T-helper 2 cell (primary cell): ENCODE measurements at places on chromosomes 7 and 10.

DNA sequence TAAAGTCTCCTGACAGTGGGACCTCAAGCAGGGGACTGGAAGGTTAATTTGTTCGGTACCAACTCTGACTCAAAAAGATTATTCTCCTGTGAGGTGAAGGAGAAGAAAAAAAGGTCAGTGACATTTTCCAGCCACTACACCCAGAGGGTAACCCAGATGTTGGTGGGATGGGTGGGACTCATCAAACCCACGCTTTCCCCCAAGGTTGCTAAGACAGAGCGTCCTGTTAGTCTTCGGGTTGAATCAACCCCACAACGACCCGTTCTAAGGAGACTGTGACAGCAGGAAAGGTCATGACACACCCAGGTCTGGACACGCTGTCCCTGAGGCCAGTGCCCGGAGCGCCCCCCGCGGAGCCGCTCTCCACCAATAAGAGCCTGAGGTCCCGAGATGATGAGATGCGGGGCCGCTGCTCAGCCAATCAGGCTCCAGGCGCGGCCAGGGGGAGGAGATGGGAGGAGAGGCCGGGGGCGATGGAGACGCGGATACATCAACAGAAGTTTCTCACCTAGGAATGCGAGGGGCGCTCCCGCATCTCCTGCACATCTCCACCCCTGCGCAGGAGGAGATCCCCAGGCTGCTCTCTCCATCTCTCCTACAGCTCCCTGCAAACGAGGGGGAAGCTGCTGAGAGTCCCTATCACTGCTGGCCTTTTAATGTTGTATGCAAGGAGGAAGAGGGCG is at the start of gene WNT16:
WNT16 (plus strand) TSS at position 493 of the 683 bp plus-strand sequence. CDS start 293 bp downstream, outside the sequence.
- DNase-seq, result no peak

DNA sequence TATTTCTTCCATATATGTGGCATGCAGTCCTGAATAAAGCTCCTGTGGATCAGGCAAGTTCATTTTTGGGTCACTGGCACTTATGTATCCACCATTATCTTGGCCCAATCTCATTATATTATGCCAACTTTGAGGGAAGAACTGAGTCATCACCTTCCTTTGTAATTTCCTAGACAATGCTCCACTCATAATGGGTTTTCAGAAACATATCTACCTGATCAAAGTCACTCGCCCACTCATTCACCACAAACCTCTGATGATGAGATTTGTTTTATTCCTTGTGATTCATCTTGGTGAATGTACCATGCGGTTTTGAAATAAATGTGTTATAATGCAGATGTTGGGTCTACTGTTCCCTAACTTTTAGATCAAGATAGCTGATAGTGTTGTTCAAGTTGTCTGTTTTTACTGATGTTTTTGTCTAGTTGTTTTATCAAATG is 525.8 kb downstream of the KIF20B start:
- DNase-seq, result no peak

DNA sequence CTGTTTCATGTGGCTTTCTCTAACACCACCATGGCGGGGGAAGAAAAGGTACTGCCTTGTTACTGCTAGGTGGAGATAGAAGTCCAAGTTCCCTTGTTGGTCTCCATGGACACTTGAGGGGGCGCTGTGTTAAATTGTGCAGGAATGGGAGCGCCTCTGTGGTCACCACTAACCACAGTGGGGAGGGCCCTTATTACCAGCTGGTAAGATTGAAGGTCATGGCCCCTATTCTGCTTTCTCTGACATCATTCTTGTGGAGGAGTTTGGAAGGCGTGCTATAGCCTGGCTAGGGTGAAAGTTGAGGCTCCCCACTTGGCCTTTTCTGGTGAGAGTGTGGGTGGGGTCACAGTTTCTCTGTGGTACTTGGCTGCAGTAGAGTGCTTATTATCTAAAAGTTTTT is 14.9 kb upstream of the MXI1 start:
- peak; percentile 39 for DNase-seq

DNA sequence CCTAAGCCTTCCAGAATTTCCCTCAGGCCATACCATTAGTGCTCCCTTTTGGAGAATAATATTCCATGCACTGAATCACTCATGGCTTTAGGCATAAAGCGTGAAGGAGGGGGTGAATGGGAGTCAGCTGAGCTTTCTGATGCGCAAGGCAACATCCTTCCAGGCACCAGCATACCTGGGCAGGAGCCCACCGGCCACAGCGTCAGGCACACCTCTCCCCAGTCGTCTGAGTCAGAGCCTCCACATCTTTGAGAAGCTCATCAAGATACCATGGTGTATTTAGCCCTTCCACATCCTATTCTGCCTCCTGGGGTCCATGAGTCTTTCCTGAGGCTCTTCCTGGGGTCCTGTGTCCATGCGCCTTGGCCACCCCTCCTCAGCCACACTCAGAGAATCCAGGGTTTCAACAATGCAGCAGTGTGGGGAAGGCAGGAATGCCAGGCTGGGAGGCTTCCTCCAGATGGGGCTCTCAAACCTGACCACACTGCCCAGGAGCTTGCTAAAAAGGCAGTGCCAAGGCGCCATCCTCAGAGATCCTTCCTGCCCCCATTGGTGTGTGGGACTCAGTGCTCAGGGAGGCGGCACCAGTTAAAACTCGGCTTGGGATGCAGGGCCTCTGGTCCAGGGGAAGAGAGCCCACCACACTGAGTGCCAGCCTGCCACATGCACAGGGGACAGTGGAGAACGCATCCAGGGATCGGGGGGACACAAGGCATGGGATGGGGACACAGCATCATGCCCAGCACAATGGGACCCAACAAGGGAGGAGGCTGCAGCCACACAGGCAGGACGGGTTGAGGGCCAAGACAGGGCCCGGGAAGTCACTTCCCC is 31.6 kb downstream of the RASGEF1A start:
- DNase-seq, result no peak

GRCh38 chr7:8386926-8387550 is 46.4 kb upstream of the NXPH1 start:
- peak; percentile 82 for DNase-seq

DNA sequence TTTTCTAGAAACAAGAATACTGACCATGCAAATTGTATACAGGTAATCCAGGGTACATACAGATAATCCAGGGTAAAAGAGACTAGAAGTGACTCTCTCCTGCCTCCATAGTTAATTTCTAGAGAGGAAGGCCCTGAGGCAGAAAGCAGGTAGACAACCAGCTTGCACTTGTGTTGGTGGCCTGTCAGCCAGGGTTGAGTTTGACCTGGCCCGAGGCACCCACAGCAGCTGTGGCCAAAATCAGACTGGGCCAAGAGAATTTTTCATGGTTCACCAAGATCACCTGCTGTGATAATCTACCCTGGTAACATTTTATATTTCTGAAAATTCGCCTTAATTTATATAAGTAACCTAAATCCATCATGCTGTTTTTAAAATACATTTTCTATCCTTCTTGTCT is 386.5 kb upstream of the ETV1 start:
- no peak for DNase-seq

- DNase-seq, result no peak
These were observed 40.3 kb downstream of the SGCE start for GRCh38 chr7:94615666-94616065.

DNA sequence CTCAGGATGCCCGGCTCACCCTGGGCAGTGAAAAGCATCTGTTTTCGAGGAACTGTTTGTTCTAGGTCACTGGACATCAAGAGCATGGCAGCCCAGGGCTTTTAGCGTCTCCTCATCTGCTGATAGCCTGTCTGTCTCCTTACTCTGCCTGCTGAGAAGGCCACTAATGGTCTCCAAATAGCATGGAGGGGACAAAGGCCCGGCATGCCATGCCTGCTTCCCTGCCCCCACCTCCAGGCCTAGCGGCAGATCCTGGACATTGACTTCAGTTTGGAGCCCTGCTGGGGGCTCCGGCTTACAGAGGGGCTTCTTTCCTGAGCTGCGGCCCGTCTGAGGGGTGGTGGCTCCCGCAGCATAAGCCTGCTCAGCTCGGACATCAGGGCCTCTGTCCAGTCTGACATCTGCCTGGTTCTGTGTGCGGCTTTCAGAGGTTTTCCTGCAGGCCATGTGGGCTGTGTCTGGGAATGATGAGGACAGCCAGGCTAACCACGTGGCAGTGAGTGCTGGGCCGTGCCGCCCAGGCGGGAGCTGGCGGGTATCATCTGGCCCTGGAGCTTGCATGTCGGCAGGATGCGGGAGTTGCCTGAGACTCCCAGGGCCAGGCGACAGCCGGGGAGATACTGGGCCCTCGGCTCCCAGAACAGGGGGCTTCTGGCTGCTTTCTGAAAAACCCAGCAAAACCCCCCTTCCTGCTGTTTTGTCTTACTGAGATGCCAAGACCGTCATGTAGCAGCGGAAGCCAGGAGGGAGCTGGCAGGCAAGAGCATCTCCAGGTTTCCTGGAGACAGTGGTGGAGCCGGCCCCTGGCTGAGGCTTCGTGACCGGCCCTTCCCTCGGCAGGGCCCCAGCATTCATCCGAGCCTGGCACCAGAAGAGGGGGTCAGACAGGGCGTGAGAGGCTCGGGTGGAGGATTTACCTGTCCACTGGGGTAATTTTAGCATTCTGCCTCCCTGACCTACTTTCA is 9.2 kb downstream of the PFKFB3 start:
- DNase-seq, result no peak

- no peak for DNase-seq
These were observed 64.6 kb downstream of the MKI67 start for GRCh38 chr10:128061306-128062300.

- no peak for DNase-seq
These were observed 19.9 kb downstream of the BTBD16 start for GRCh38 chr10:122290833-122291532.

- no peak for DNase-seq
These were observed 55.4 kb upstream of the DNAJB6 start for GRCh38 chr7:157281221-157281998.

- no peak for DNase-seq
These were observed 160.4 kb downstream of the MGMT start for GRCh38 chr10:129627442-129627841.

GRCh38 chr10:124214610-124215375 is 121.4 kb upstream of the CHST15 start:
- DNase-seq, result no peak
